Suprapubic skin (tissue), 4 donors: ENCODE measurements at places on chromosomes 1 and 21.

GRCh38 chr1:164563721-164564360 lies 4.9 kb downstream of the PBX1 start:
- no peak for DNase-seq

DNA sequence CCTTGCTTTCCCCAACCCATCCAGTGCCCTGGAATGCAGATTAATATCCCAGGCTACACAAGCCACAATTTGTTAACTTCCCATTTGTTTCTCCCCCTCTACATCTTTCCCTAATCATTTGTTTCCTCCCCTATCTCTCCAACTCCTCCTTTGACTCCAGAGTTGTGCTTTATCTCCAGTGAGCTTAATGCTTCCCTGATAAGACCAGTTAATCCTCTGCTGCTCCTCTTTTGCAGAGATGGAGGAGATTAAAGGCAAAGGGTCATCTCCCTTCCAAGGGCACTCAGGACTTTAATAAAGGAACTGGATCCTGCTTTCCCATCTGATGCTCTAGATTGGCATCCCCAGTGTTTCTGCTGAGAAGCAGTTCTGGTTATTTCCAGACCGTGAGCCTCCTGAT lies 7.1 kb downstream of the FAM78B start:
- no peak for DNase-seq

GRCh38 chr1:77513839-77514763 lies 168.4 kb downstream of the ZZZ3 start:
- no peak for DNase-seq

DNA sequence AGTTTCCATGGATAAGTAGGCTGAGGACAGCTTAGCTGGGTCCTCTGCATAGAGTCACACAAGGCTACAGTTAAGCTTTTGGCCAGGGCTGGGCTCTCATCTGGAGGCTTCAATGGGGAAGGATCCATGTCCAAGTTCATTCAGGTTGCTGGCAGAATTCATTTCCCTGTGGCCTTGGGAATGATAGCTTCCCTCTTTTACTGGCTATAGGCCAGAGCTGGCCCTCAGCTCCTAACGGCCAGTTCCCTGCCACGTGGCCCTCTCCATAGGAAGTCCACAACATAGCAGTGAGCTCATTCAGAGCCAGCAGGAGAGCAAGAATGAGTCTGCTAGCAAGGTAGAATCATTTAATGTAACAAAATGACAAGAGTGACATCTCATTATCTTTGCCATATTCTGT lies 15.1 kb upstream of the PODN start:
- no peak for DNase-seq

DNA sequence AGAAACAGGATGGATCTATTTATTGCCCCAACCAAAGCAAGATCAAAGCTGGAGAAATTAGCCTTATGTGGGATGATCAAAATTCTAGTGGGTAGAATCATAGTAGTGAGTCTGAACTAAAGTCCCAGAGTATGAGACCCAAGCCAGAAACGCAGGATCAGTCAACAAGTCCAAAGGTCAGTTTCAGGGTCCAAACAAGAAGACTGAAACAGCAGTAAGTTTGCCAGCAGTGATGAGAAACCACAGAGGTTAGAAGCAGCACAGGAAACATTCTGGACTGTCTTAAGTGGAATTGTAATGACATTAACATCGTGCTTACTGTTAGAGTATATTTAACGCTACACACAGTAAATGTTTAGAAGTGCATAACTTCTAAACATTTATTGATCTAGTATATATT lies 251.0 kb downstream of the LRRIQ3 start:
- no peak for DNase-seq

GRCh38 chr1:119943216-119943615 lies 46.9 kb upstream of the ADAM30 start:
- DNase-seq = no peak

DNA sequence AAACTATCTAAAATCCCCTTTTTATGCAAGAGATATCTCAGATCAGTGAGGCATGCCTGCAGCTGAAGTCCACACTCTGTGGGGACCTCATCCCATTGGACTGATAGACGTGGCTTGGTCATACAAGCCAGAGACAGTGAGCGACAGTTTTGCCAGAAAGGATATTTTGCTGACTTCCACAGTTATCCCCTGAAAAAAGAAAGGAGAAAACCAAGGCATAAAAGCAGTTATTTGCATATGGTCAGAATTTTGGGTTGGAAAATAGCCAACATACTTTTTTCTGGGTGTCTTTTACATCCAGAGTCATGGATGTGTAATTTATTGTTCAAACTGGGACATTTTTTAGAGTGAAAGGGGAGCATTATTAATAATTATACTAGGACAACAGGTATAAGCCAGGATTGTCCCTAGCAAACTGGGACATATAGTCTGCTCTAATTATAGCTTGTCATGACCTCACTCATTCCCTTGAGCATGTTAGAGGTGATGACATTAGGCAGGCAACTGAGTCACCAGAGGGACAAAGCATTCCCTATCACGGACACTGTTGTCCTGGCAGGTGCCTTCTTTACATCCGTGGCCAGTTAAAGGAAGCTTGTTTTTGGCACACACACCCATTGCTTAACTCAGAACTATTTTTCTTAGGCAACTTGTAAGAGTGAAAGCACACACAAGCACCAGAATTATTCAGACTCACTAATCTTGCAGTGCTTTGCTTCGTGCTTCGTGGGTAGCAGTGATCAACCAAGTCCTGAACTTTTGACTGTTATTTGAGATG lies 65.5 kb downstream of the PRRX1 start:
- no peak for DNase-seq

DNA sequence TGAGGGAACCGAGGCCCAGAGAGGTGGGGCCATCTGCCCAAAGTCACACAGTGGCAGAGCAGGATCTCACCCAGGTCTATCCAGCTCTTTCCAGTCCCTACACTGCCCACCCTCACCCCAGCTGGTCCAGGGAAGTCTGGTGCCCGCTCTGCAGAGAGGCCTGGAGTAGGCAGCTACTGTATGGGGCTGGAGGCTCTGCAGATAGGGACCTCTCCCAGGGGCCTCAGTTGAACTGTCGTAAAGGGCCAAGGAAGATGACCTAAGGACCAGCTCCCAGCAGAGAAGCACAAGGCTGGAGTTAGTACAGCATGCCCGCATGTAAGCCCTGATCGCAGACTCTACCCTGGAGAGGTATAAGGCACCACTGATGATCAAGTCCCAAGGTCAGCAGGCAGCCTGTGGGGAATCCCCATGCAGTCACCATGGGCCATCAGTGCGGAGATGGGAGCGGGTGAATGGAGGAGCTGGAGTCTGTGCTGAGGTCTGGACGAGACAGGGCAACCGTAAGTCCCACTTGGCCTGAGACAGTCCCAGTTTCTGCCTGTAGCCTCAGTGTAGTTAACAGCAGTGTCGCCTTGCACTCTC lies 320.2 kb downstream of the MATN1 start:
- peak; percentile 58 for DNase-seq

DNA sequence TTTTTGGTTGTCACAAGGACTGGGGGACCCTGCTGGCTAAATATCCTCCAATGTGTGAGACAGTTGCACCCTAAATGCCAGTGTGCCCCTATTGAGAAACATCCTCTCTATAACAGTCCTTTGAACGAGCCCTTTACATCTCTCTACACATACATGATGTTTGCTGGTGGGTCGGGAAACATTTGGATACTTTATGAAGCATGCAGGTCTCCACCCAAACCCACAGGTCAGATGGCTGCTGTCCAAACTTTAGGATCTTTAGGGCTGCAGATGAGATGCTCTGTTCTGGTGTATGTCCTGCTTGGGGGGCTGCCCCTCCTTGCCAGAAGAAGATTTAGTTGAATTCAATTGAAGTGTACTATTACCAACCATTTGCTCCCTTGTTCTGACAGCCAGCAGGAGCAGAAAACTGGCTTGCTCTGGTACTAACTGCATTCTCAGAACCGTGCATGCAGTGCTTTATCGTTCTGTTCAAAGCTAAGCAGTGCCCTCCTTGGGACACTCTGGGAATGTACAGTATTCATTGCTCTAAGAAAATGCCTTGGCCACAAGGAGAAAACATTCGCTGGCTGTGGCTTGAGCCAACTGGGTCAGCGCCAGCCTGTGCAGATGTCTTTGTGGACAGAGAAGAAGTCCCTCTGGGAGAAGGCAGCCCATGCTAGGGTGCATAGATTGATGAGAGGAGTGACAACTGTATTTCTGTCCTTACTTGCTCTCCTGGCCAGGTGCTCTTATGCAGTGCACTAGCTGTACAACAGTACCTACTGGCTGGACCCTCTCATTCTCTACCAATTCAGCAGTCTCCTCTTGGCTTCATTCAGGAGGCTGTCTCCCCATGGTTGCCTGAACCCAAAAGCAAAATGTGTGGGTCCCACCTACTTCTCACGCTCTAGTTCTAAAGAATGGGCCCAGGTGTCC lies 61.4 kb upstream of the DIRAS3 start:
- no peak for DNase-seq

GRCh38 chr1:64540265-64540791 lies 70.4 kb downstream of the CACHD1 start:
- DNase-seq = no peak

- no peak for DNase-seq
Measured at GRCh38 chr1:164823486-164824279, 264.7 kb downstream of the PBX1 start.

- DNase-seq = no peak
Measured at GRCh38 chr1:228837817-228838716, 102.8 kb downstream of the RHOU start.

DNA sequence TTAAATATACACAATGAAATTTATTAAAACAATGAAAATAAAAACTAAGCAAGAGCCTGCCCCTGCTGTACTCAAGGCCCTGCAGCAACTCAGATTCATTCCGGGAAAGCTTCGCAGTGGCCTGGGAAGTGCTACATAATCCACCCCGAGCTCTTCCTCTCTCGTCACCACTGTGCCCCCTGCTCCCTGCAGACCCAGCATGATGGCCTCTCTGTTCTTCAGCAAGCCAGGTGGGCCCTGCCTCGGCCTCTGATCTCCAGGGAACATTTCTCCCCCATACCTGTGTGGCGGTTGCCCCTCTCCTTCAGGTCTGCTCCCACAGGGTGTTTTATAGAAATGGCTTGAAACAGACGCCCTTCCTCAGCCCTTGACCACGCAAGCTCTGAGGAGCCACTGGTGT lies 10.6 kb downstream of the RNF187 start:
- no peak for DNase-seq

DNA sequence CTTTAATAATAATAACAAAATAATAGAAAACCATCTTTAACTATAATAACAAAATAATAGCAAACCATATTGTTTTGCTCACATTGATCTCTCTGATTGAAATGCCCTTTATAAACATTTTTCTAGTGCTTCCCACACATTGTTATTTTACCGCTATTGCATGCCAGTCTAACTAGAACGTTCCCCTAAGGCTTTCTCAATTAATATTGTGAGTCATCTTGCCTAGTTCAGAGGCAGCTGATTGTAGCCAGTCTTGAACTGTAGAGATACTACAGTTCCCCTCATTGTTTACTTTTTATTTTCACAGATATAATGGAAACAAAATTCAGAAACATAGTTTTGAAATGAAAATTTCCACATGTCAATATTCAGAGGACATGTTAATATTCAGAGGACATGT lies 192.3 kb upstream of the ADGRL4 start:
- no peak for DNase-seq

GRCh38 chr21:18117176-18117575 lies 127.5 kb upstream of the CHODL start:
- no peak for DNase-seq

- no peak for DNase-seq
Measured at GRCh38 chr1:224539971-224540370, 76.1 kb upstream of the CNIH3 start.

DNA sequence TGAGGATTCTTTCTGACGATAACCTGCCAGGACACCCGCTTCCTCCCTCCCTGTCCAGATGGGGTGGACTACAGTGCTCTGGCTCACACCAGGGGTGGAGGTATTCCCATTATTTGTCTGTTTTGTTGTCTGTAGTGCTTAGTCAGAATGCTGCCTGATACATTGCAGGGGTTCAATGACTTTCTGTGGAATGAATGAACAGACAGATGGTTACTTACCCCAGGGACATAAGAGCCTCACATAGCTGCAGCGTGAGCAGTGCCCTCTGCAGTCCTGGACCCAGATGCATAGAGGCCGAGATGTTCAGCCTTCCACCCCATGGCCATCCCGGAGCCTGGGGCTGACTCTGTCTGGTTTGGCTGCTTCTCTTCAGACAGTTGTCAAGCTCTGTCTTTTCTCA lies 13.0 kb upstream of the F3 start:
- DNase-seq = no peak

GRCh38 chr1:172883387-172883791 lies 167.4 kb downstream of the TNFSF18 start:
- DNase-seq = no peak

DNA sequence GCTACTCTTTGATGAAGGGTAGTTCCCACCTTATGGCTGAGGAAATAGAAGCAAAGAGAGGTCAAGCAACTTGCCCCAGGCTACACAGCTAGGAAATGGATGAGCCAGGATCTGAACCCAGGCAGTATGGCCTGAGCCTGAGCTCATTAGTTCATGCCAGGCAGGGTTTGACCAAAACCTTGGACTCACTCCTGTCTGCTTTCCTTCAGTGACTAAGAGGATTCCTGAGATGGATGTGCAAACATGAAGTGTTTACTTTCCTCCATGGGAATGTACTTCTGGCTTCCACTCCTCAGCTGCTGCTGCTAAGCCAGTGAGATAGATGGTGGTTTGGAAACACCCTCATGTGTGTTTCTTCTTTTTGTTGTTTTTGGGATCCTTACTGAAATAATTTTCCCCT lies 35.1 kb upstream of the ERRFI1 start:
- DNase-seq = no peak

GRCh38 chr1:23558140-23558871 lies 995 bp downstream of the ID3 start:
- DNase-seq = no peak

GRCh38 chr1:175864625-175865024 lies 121.2 kb upstream of the TNR start:
- no peak for DNase-seq

DNA sequence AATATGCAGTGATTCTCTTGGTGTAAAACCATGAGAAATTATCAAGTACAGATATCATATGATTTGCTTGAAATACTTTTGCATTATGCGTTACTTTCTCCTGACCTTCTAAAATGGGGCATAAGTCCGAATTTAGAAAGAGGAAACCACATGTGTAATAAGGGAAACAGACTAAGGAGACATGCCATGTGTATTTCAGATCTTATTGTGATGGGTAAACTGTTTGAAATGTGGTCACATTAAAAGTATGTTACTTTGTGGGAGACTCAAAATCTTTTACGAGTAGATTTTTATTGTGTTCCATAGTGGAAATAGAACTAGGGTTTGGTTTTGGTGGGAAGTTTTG lies 173.0 kb downstream of the NFIA start:
- no peak for DNase-seq

- peak; percentile 28 for DNase-seq
Measured at GRCh38 chr1:54459140-54459539, 52.9 kb upstream of the SSBP3 start.
